Brain pericyte (primary cell): ENCODE measurements at places on chromosomes 12 and 14.

GRCh38 chr14:59869381-59870255 is 958 bp downstream of the RTN1 start:
- no peak for DNase-seq

DNA sequence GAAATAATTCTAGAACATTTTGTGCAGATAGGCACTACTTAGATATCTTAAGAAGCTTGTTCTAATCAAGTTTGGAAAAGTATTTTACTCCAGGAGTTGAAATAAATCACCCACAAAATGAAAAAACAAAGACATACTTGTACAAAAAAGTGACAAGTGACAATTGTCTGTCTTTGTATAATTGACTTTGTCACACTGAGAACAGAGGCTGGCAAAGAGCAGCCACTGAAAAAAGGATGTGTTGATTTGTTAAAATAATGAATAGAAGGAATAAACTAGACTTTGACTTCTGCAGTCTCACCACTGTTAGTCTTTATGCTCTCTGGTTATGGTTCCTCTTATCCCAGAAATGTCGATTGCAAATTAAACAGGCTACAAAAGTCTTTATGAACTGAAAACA is 77.6 kb downstream of the PTPRR start:
- DNase-seq: no peak

- DNase-seq: peak; percentile 76
Observed at GRCh38 chr12:124927201-124928094, 13.0 kb upstream of the UBC start.

GRCh38 chr12:52918784-52919183 is 13.9 kb upstream of the KRT8 start:
- DNase-seq: no peak

DNA sequence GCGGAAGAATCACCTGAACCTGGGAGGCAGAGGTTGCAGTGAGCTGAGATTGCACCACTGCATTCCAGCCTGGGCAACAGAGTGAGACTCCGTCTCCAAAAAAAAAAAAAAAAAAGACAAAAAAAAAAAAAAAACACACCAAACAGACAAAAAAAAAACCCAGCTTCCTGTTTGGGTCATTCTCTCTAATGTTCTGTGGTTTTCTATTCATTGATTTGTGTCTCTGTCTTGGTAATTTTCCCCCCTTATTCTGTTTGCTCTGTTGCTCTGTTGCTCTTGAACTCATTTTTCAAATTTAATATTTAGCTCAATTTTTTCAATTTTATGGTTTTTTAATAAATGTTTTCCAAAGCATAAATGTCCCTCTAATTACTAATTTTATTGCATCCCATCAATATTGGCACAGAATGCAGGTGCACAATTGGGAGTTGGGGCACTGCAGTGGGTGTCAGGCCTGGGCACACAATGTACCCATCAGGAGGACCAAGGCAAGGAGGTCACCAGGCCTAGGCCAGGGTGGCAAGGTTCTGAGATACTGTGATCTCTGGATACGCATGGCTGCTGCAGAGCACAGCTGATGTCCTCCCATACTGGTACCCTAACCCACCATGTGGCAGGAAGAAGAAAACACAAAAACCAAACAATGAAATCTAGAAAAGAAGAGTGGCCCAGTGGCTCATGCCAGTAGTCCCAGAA is 8.0 kb upstream of the GNPTAB start:
- no peak for DNase-seq

GRCh38 chr12:3275171-3276041 is 198.2 kb downstream of the TSPAN9 start:
- no peak for DNase-seq

DNA sequence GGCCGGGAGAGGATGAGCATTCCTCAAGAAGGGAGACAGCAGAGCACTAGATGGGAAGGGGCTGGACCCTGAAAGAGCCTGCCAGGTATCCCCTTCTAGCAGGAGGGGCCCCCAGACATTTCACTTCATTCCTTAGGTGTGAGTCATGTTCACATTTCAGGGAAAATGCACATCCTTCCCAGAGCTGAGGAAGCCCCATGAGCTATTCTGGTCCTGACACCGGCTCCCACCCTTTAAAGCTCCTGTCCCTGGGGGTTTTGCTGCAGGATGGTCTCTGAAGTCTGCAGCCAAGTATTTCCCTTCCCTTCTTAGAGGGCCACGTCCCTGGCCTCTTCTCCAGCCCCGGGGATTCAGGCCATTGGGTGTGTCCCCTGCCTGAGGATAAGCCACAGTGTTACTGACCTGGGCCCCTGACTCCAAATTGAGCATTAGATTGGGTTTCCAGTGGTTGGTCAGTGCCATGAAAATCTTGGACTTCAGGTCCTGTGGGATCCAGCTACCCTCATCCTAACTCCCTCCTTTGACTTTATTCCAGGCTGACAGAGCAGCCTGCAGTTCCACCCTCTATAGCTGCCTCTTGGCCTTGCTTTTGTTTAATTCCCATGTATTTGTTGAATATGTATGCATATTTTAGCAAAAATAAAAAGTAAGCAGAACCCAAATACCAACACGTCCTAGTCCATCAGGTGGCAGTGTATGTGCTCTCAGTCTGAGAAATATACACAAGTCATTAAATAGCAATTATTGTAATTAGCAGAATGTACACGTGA is 267.1 kb downstream of the CACNA1C start:
- DNase-seq: no peak

DNA sequence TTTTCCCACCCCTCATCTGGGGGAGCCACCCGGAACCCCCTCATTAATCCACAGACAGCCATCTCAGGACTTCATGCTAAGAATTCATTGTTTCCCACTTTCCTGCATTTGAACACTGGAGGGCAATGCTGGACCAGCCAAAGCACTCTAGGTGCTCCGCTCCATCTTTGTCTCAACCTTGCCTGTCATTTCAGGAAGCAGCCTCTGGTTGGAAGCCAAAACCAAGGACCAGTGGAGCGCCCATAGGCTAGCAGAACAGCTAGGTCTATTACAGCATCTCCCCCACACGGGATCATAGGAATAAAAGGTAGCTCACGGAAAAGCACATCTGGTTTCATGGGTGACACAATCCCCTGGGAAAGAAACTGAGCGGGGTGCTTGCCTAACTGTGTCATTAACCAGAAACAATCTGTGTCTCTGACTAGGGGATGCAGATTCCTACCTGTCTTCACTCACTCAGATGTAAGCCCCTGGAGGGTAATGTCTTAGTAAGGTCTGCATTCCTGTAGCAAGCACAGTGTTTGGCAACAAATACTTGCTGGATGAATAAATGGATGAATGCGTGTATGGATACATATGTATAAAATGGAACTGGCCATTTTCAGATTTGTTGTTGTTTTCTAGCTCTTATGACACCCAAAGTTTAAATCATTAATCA is 197.0 kb downstream of the DAD1 start:
- no peak for DNase-seq

DNA sequence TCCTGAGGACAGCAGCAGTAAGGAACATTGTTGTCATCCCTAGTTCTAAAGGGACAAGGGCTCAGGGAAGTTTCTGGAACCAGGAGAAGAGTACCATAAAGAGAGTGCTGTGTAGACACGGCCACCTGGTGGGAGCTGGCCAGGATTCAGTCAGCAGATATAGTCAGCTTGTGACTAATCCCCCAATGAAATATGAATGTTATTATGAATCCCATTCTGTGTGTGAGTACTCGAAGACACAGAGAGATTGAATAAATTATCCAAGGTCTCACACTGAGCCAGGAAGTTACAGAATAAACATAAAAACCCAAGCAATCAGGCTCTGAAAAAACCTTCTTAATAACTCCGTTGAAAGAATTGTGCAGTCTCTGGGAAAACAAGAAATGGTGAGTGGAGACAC is 1359.5 kb downstream of the AACS start:
- DNase-seq: peak; percentile 5

DNA sequence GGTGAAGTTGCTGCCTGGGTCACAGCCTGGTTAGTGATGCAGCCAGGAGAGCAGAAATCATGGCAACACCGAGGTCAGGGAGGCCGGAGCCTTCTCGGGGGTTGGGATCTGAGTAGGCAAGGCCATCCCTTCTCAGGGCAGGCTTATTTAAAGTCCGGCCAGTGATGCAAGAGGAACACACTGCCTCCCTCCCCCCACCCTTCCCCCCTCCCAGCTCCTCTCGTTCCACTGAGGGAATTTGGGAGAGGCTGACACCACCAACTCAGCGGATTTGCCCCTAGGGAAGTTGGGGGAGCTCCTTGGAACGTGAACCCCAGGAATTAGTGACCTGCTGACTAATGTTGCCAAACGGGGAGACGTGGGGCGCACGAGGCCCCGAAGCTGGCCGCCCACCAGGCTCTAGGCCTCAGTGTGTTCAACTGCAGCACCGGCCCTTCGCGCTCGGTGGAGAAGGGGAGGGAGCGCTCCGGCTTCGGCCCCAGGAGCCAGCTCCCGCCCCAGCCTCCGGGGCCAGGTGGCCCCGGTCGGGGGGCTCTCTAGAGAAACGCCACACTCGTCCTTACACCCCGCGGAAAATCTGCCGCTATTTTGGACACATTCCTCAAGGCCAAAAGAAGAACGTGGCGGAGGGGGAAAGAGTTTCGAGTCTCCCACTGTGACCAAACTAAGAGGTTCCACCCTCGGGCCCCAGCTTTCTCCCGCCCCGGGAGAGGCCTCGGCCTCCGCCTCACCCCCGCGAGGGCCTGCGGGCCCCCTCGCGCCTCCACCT is 1.6 kb downstream of the CTDSP2 start:
- DNase-seq: no peak

GRCh38 chr12:45615268-45615667 is 114.2 kb upstream of the ARID2 start:
- DNase-seq: peak; percentile 81

DNA sequence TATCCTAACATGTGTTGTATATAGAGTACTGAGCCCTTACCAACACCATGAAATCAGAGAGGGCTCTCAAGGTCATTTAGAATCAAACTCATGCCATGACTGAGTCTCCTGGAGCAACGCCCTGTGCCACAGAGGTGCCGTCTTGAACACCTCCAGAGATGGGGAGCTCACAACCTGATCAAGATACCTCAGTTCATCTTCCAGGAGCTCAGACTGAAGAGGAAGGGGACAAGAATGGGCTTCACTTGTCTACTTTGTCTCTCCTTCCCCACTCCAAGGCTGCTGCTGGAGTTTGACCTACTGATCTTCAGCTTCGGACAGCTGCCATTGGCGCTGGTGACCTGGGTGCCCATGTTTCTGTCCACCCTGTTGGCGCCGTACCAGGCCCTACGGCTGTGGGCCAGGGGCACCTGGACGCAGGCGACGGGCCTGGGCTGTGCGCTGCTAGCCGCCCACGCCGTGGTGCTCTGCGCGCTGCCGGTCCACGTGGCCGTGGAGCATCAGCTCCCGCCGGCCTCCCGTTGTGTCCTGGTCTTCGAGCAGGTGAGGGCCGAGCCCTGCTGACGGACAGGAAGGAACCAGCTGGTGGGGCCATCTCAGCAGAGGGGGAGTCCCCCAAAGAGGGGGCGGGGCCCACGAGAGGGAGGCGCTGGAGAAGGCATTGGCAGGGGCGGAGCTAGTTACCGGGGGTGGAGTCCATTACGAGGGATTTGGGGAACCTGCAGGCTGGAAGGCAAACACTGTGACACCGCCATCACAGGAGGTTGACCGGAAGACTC is 12.0 kb downstream of the SOAT2 start:
- no peak for DNase-seq

DNA sequence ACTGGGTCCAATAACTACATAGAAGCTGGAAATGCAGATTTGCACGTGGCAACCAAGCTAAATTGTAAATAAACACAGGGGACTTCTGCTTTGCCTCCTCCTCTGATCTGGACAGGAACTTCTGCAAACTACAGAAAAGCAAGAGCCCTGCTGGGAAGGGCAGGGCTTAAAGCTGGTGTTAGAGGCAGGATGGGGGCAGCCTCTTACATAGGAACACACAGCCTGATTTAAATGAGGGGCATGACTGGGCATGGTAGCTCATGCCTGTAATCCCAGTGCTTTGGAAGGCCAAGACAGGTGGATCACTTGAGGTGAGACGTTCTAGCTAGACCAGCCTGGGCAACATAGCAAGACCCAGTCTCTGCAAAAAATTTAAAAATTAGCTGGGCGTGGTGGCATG is 46.7 kb downstream of the ERH start:
- DNase-seq: no peak

DNA sequence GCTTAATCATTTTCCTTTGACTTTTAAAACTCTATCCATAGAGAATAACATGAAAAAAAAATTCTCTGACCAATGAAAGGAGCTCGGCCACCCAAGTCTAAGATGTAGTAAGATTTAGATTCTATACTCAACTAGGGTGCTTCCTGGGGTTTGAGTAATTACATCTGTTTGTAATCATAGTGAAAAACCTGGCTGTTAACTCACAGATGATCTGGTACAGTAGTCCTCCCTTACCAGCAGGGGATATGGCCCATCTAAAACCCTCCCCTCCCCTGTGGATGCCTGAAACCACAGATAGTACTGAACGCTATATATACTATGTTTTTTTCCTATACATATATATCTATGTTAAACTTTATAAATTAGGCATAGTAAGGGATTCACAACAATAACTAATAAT is 89.2 kb downstream of the DAAM1 start:
- DNase-seq: peak; percentile 24

DNA sequence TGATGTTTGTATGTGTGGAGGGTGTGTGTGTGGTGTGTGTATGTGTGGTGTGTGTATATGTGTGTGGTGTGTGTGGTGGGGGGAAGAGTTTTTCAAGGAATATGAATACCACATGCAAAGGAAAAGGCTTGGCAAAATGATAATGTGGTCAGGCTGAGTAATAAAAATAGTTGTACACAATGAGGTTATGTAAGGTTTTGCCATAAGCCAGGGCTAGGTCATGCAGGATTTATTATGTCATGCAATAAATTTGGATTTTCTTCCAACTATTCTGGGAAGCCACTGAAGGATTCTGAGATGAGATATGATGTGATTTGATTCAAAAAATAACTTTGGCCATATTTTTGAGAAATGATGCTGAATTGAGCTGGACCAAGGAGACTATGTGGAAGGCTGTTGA is 1191.6 kb upstream of the SEL1L start:
- no peak for DNase-seq

- DNase-seq: no peak
Observed at GRCh38 chr14:22122227-22122818, 448.7 kb upstream of the OR4E1 start.
